Type B pancreatic cell (in vitro differentiated cells): ENCODE measurements at places on chromosomes 13 and 19. TPM values are rescaled to one million over a fixed set of nuclear protein-coding genes. Genes with fewer than 3 reads are reported as not detected.

GRCh38 chr19:43765109-43765876 is 10.5 kb upstream of the SMG9 start:
- no peak for DNase-seq

DNA sequence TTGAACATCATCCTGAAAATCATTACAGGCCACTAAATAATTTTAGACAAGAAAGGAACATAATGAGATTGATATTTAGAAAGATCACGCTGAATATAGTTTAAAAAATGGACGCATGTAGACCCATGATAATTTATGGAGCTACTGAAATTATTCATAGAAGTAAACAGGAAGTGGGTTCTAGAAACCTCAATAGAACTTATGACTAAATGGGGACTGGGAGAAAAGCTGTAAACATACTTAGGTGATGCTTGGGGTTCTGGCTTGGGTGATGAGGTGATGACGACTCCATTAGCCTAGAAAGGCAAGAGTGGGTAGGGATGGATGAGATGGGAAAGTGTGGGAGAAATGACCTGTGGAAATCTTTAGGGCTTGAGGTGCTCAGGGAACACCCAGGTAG is 484.0 kb downstream of the MYO16 start:
- DNase-seq = no peak

- DNase-seq = no peak
These were observed 611.4 kb downstream of the PCDH9 start for GRCh38 chr13:66618702-66619101.

GRCh38 chr13:61410669-61411297 is 4.9 kb downstream of the PCDH20 start:
- no peak for DNase-seq

- DNase-seq = no peak
These were observed 7.0 kb upstream of the LRP3 start for GRCh38 chr19:33187183-33187540.

Gene CCDC169
- total RNA-seq = 2.0 and 3.2 TPM in 2 replicates

Gene GAPDHS
- total RNA-seq = not detected in 2 replicates

DNA sequence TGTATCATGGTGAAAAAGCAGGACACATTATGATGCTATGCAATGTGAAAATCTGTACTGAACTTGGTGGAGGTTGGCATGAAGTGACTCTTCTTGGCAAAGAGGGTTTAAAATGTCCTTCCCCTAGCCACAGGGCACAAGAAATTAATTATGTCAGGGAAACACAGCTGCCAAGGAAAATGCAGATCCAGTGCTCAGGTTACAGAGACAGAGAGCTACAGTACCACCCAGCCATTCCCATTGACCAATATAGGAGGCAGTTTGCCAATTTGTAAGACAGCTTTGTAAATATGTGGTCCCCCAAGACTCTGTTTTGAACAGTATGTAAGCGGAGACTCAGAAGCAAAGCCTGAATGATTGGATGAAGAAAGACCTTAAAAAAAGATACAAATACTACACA is 69.4 kb upstream of the KLF12 start:
- no peak for DNase-seq

GRCh38 chr19:55085923-55086715 is 10.4 kb downstream of the EPS8L1 start:
- DNase-seq = no peak

GRCh38 chr19:2600914-2601870 is 101.3 kb downstream of the GNG7 start:
- DNase-seq = no peak

DNA sequence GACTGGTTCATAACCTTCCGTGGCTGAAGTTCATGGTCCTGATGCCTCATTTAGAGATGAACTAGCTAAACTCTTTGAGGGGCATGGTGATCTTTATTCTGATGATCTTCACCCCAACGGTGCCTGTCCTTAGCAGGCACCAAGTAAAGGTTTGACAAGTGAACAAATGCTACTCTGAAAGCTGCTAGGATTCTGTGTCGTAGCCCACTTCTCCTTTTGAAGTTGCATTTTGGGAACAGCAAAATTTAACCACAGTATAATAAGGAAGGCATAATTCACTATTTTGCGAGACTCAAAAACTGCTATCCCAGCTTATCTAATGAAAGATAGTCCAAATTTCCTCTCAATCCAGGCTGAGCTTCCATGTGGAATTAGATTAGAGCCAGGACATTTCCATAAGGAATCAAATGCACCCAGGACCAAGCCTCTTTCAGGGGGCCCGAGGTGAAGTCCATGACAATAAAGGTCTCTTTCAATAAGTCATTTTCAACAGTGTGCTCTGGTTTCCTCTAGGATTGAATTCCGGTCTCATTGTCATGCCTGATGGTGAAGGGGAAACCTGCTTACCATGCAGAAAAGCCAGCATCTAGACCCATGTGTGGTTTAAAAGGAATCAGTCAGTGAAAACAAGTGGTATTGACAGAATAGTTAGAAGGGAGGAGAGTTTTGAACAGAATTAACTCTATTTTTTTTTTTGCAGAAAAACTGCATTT is 23.1 kb downstream of the SIAH3 start:
- DNase-seq = no peak

Gene OR7C1
- not detected in 2 replicates for total RNA-seq

DNA sequence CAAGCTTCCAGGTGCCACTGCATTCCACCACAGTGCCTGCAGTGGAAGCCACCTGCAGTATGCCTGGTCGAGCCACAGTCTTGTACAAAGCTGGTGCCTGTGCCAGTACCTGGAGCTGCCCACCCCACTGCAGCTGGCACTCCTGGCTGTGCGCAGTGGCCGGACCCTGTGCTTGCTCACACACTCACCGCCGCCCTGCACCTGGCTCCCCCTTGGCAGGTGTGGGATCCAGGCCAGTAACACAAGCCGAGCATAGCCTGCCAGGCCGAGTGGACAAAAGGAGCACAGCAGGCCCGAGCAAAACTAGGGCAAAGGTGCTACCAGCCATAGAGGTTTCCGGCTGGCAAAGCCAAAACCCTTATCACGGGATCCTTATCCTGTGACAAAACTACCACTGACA is 18.5 kb downstream of the UGGT2 start:
- no peak for DNase-seq

Gene GIPR
- 8.0 and 9.1 TPM in 2 replicates for total RNA-seq

DNA sequence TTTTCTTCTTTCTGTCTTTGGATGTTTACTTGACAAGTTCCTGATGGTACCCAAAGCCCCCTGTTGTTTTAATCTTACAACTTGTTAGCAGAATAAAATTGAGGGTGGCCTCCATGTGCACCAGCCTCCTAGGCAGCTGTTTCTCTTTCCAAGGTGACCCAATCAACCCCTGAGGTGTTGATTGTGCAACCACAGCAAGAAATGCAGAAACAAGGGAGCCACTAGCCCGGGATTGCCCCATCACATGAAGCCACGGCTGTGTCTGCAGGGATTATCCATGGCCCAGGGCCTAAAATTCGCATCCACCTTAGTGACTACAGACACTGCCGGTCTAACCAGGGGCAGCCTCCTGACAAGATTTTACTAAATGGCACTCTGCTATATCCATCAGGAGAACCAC is 14.4 kb downstream of the CEACAM4 start:
- DNase-seq = no peak

GRCh38 chr13:39406688-39407087 is 196.3 kb downstream of the LHFPL6 start:
- no peak for DNase-seq

- DNase-seq = no peak
These were observed 263.4 kb downstream of the POU4F1 start for GRCh38 chr13:78339927-78340326.

- DNase-seq = no peak
These were observed 399.1 kb upstream of the SPRY2 start for GRCh38 chr13:80740071-80740470.

DNA sequence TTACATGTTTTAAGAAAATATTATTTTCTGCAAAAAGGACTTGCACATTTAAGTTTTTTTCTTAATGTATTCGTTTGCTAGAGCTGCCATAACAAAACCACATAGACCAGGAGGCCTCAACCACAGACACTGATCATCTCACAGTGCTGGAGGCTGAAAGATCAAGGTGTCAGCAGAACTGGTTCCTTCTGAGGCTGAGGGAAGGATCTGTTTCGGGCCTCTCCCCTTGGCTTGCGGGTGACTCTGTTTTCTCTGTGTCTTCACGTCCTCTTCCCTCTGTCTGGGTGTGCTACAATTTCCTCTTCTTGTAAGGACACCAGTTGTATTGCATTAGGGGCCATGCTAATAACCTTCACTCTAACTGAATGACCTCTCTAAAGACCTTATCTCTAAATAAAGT is 364.2 kb downstream of the IRS2 start:
- no peak for DNase-seq

GRCh38 chr19:35501684-35502083 is 11.4 kb upstream of the KRTDAP start:
- no peak for DNase-seq

Gene MKNK2
- 118 and 120 TPM in 2 replicates for total RNA-seq

Gene CACNA1A
- total RNA-seq = 20.9 and 23.2 TPM in 2 replicates

Gene ZNF69
- total RNA-seq = 18.6 and 20.1 TPM in 2 replicates

Gene C19orf33
- 46.8 and 270 TPM in 2 replicates for total RNA-seq

Gene C2CD4C
- total RNA-seq = 6.0 and 7.2 TPM in 2 replicates

DNA sequence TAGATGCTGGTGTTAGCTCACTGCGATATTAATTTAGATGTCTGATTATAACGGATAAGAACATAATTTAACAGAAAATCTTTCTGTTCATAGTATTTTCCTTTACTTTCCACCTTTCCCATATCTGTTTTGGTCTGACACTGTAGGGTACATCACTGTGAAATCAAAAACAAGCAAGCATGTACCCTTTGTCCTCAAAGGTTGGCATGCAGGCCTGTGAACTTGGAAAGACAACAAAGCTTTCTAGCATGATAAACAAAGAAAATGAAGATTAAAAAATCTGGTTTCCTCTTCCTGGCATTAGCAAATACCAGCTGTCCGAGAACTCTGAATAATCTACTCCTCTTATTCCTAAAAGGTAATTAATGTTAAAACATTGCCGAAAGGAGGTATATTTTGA is 31.6 kb downstream of the THSD1 start:
- no peak for DNase-seq

Gene CCDC194
- total RNA-seq = not detected in 2 replicates

DNA sequence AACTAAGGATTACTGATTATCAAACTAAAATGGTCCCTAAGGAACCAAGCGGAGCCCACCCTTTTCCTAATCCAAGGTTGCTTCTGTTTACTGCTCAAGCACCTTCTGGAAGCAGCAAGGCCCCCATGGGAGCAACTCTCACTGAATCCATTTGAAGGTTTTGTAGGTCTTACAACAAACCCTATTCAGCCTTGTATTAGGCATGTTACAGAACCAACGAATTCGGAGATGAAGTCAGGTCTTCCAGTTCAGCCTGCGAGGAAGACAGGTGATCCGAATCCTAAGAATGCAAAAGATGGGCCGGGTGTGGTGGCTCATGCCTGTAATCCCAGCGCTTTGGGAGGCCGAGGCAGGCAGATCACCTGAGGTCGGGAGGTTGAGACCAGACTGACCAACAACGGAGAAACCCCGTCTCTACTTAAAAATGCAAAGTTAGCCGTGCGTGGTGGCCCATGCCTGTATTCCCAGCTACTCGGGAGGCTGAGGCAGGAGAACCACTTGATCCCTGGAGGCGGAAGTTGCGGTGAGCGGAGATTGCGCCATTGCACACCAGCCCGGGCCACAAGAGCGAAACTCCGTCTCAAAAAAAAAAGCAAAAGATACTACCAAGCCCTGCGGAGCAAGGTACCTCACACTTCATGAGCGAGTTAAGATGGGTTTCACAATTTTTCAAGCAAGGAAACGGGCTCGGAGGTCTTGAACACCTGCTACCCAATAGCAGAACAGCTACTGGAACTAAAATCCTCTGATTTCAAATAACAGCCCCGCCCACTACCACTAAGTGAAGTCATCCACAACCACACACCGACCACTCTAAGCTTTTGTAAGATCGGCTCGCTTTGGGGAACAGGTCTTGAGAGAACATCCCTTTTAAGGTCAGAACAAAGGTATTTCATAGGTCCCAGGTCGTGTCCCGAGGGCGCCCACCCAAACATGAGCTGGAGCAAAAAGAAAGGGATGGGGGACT is 609 bp downstream of the ZAR1L start:
- no peak for DNase-seq

Gene SLC27A1
- 12.1 and 15.5 TPM in 2 replicates for total RNA-seq
